ENCODE measurements at places on chromosomes 5 and 9.

GRCh38 chr5:8997542-8998070 lies 548.3 kb downstream of the SEMA5A start:
- DNase-seq: no peak

DNA sequence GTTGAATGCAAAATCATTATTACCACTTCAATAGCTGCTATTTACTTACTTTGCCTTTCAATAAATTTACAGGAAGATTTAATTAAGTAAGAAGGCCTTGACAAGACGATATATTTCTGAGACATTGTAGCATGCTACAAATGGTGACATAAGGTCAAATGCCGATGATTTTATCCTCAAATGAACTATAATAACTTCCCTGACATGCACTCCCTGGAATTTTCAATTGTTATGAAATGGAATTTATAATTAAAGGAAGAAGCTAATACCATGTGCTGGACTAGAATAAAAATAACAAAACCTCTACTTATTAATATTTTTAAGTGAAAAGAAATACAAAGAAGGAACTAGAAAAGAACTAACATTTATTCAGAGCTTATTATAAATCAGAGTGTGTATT lies 30.2 kb upstream of the ITGA1 start:
- DNase-seq: no peak

DNA sequence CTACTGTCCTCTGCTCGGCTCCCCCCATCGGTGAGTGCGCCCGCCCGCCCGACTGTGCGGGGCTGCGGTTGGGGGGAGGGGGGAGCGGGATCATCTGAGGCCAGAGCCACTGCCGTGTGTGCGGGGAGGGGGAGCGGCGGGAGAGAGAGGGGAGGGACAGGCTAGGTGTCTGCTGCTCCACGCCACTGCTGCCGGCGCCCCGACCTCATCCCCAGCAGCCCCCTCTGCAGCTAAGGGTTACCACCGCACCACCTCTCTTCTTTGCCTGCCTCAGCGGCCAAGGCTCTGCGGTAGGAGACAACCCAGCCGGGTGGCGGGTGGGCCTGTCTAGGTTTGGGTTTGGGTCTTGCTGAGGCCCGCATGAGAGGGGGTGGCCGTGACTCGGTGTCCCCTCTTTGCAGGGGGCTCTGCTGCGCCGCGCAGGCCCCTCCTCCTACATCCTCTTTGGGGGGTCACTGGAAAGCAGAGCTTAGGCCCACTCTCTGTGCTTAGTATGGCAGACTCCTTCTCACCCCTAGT lies 670 bp upstream of the PURA start:
- peak; percentile 46 for DNase-seq

GRCh38 chr5:123700624-123701287 lies 188.8 kb downstream of the CSNK1G3 start:
- DNase-seq: no peak

- DNase-seq: no peak
These were observed 298.3 kb downstream of the CDK5RAP2 start for GRCh38 chr9:120281665-120282064.

- no peak for DNase-seq
These were observed 68.3 kb downstream of the TBCA start for GRCh38 chr5:77707791-77708190.
